Activated CD8-positive, alpha-beta memory T cell treated with anti-CD3 and anti-CD28 coated beads, Interleukin-2, amount 50 U/mL, for 4 hours (primary cell): ENCODE measurements at places on chromosomes 1 and 21.

DNA sequence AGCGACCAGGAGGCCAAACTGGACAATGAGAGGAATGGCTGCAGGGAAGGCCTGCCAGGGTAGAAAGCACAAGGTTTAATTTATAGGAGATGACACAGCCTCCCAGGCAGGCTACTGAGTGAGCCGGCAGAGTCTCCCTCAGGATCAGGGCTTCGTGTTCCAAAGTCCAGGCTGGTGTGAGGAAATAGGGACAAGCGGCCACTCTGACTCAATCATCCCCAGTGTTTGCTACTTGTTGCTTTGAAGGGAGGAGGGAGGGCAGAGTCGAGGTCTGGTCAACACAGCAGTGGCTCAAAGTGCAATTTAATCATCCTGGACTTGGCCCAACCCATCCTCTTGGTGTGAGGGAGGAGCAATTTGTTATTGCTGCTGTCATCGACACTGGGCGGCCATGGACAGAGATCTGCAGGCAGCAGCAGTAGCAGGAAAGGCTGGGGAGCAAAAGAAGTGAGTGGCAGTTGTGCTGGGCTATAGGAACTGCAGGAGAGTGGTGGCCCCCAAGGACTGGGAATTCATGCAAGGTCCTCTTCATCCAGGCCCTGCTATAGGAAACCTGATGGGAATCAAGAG lies 27.5 kb downstream of the TBX15 start:
- no peak for DNase-seq

DNA sequence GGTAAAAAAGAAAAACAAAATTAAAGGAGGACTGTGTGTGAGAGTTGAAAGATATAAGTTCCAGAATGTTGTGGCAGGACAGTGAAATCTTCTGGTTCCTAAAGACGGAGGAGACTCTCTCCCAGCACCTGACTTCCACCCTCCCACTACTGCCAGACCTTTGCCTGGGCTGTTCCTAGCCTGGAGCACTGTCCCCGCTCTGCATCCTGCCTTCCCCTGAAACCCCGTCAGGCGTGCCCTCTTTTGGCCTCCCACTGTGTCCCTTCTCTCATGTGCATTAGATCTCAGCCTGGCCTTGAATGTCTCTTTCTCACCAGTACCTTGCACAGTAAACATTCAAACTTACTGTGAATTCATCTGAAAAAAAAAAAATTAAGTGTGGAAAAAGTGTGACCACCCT lies 74.1 kb downstream of the VPS26C start:
- DNase-seq = no peak

DNA sequence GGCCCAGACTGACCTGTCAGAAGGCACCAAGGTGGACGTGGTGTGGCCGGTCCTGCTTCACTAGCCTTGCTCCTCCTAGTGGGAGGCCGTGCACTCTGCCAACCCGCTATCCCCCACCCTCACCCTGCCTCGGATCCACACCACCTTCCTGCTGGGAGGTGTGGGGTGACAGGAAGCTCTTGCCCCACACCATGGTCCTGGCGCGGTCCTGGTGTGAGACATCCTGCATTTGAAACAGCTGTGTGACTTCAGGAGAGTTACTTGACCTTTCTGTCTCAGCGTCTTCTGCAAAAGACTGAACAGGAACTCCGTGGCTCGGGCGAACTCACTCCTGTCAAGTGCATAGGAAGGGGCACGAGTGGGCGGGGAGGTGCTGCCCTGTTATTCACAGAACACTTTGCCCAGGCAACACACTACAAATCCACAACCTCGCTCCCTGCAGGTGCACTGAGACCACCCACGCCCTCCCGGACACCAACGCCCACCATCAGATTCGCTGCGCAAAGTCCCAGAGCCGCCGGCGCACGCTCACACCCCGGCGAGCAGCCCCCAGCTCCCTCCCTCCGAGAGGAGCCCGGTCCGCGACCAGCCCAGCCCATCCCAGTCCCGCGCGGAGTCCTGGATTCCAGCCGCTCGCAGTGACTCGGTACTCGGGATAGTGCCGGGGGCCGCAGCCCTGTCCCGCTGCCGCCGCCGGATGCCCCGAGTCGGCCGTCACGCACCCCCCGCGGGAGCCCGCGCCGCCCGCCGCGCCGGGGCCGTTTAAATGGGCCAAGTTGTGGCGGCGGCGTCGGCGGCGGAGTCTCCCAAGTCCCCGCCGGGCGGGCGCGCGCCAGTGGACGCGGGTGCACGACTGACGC lies at the start of gene SAMD11:
TSS of gene SAMD11 (plus strand) at position 793 of the 860 bp plus-strand sequence. CDS start 509 bp downstream, outside the sequence.
- DNase-seq = peak; percentile 65

- DNase-seq = peak; percentile 13
Measured at GRCh38 chr21:46153247-46154154, 1.9 kb downstream of the FTCD start.

DNA sequence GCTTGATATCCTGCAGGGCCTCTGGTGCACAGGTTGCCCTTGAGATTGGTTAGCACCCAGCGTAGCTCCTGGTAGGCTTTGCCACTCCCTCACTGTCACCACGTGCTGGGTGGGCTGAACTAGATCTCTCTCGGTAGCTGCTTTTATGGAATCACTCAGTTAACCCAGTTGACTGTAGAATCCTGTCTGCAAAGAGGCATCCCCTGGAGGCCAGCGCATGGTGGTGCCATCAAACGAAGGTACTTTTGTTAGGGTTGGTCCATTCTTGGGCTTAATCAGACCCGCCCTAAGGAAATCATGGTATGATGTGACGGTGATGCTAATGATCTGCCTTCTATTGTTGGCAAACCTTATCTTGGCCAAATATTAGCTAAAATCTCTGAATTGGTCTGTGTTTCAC lies 153.4 kb downstream of the GALNT2 start:
- DNase-seq = no peak

DNA sequence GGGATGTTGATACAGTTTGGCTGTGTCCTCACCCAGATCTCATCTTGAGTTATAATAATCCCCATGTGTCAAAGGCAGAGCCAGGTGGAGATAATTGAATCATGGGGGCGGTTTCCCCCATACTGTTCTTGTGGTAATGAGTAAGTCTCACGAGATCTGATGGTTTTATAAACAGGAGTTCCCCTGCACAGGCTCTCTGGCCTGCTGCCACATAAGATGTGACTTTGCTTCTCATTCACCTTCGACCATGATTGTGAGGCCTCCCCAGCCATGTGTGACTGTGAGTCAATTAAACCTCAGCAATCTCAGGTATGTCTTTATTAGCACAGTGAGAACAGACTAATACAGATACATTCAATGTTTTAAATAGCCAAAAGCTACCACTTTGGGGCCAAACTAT lies 41.1 kb downstream of the SLC35F3 start:
- DNase-seq = no peak

GRCh38 chr1:184388319-184388889 lies 1.6 kb downstream of the C1orf21 start:
- no peak for DNase-seq

GRCh38 chr21:42724226-42724920 lies 71.0 kb downstream of the PDE9A start:
- no peak for DNase-seq

- DNase-seq = peak; percentile 69
Measured at GRCh38 chr1:27522432-27523336, 32.7 kb upstream of the WASF2 start.

DNA sequence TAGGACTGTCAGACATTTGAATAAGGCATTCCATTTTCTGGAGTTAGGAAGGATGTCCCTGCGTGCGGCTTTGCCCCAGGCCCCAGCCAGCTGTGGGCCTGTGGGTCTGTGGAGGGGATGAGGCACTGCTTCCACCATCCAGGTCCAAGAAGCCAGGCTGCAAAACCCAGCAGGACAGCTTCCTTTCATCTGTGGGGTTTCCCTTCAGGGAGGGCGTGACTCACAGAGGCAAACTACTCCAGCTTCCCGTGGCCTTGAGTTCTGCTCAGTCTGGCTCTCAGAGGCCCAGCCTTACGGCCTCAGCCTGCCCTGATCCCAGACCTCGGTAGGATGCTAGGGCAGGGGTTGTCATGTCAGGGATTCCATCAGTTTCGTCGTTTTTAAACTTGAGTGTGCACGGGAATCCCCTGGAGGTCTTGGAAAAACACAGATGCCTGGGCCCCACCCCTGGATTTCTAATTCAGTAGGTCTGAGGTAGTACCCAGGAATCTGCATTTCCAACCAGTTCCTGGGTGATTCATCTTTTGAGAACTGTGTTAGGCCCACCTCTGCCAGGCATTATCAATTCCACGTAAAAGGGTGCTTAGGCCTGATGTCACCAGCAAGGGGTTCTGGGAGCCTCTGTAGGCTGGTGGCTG lies 32.3 kb upstream of the TENT5C start:
- DNase-seq = no peak

DNA sequence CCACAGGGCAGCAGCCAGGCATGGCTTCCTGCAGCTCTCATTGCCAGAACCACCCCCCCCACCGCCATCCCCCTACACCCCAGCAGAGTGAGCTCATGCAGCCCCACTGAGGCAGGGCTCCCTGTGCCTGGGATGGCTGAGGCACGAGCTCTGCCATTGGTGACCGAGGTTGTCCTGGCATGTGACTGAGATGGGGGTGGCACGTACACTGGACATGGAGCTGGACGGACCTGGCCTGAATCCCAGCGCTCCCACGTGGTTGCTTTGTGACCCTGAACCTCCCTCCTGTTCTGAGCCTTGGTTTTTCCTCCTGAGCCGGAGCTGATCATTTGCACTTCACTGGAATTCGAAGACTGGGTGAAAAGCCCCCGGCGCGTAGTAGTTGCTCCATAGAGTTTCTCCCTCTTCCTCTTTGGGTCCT lies 28.3 kb downstream of the ALPL start:
- no peak for DNase-seq

GRCh38 chr1:8026976-8027747 lies 1.1 kb upstream of the ERRFI1 start:
- no peak for DNase-seq

- no peak for DNase-seq
Measured at GRCh38 chr1:85171721-85172120, 29.1 kb downstream of the SYDE2 start.

DNA sequence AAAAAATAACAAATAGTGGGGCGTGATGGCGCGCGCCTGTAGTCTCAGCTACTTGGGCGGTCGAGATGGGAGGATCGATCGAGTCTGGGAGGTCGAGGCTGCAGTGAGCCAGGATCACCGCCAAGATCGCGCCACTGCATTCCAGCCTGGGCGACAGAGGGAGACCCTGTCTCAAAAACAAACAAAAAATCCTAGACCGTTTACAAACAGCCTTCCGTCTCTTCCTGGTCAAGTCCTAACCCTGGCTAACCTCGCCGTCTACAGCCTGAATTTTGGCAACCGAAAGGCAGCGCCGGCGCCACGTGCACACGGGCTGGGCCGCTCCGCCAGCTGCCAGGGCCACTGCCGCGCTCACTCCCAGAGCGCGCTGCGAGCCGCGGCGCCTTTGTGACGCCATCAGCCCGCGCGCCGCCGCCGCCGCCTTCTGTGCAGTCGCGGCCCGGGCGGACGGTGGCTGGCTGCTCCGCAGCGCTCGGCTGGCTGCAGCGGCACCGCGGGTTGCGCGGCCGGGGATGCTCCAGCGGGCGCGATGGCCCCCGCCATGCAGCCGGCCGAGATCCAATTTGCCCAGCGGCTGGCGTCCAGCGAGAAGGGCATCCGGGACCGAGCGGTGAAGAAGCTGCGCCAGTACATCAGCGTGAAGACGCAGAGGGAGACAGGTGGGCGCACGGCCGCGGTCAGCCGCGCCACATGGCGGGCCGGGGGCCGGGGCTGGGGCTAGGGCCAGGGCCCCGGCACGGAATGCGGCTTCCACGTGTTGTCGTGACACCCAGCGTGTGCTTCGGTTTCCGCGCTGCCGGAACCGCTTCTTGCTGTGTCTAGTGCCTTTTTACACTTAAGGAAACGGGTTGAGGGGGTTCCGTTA lies at the start of the genes HSF2BP and RRP1B:
TSS of gene HSF2BP (minus strand) at position 353 of the 865 bp plus-strand sequence. CDS start 1,392 bp downstream, outside the sequence.
TSS of gene RRP1B (plus strand) at position 425 of the 865 bp plus-strand sequence. CDS start at position 530, 105 bp downstream.
- peak; percentile 83 for DNase-seq

GRCh38 chr1:240575981-240576662 lies 35.8 kb downstream of the GREM2 start:
- no peak for DNase-seq

DNA sequence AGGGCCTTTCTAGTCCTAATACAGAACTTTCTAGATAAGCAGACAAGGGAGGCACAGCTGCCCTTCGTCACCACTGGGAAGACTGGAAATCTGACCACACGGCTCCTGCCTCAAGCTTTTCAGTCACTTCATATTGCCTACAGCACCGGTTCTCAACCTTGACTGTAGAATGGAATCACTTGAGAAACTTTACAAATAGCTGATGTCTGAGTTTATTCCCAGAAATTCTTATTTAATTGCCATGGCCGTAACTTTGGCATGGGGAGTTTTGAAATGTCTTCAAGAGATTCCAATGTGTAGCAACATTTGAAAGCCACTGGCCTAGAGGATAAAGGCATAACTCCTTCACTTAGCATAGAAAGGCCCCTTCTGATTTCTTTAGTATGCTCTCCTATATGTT lies 42.4 kb upstream of the STMN1 start:
- DNase-seq = no peak
